ENCODE measurements at places on chromosomes 2 and 18. TPM values are rescaled to one million over a fixed set of nuclear protein-coding genes. Genes with fewer than 3 reads are reported as not detected.

DNA sequence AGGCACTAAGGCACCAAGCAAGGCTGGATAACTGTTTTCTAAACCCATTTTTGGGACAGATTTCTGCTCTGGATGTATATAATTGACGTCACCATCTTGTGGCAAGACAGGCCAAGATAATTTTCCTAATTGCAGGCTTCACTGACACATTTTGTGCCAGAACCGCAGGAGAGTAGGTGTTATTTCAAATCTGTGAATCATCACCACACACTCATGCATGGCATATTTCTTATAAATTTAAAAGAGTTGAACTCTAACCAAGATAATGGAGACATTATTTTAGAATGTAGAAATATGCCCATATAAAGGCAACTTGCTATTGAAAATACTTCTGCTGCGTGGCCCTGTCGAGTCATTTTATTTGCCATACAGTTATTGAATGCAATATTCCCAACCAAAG, 68.3 kb upstream of the ACYP2 start:
- DNase-seq, result no peak

Gene KLHL30
- not detected for total RNA-seq

DNA sequence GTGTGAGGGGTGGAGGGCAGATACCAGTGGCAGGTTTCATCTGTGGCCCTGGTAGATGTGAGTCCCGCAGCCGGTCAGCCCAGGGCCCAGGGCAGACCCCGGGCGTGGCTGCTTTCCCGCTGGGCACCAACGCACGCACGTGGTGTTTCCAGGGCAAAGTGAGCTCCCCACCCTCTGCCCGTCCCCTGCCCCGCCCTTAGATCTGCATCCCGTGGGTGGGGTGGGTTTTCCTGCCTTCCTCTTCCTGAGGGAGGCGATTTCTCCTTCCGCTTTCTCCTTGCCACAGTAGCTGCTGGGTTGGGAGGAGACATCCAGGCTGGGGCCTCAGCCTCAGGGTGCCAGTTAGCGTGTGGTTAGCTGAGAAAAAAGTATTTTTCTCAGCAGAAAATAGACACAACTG, 49.6 kb downstream of the ODC1 start:
- DNase-seq, result peak; percentile 77

DNA sequence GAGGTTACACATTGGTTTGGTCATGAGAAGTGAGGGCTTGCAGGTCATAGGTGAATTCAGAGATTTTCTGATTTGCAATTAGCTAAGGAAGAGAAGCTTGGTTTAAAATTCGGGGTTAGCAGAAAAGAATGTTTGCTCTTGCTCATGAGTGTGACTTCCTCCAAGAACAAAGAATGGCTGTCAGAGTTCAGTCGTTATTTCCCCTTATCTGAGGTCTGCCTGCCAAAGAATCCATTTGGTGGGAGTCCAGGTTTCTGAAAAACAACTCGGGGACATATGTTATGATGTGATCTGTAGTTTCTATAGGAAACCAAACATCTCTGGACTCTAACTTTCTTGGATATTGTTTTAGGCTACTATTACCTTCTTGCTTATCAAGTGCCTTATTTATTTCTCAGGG, 3.2 kb upstream of the UGT1A6 start:
- no peak for DNase-seq

Gene NEB
- 2.1 TPM for total RNA-seq

DNA sequence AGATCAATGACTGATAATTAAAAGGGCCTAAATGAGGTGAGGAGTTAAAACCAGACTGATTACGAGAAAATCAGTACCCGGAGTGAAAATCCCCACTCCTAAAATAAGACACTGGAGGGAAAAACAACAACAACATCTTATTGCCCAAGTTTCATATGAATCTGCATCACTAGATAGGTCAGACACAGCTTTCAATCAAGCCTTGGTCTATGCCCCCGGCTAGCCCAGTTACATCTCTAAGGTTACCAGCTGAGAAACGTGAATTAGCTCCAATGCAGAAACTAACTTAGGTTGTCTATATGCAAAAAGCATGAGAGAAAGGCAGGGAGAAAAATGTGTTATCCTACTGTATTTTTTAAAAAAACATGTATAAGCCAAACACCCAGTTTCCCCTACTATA, 53.7 kb downstream of the ROCK2 start:
- no peak for DNase-seq

Gene HOXD3
- 7.6 TPM for total RNA-seq

DNA sequence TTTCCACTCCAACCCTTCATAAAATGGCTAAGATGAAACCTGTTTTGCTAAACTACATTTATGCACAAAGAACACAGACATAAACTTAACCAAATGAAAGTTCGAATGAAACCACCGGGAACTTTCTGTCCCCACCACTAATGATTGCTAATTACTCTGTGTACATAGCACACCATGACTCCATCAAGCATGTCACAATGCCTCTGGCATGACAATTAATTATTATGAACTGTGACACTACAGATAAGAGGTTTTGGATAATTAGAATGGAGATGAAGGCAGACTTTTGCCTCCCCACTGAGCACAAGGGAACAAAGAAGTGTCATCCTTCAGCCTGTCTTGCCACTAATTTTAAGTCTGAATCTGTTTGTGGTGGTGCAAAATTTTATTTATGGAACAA, 1.5 kb downstream of the DAPL1 start:
- no peak for DNase-seq

DNA sequence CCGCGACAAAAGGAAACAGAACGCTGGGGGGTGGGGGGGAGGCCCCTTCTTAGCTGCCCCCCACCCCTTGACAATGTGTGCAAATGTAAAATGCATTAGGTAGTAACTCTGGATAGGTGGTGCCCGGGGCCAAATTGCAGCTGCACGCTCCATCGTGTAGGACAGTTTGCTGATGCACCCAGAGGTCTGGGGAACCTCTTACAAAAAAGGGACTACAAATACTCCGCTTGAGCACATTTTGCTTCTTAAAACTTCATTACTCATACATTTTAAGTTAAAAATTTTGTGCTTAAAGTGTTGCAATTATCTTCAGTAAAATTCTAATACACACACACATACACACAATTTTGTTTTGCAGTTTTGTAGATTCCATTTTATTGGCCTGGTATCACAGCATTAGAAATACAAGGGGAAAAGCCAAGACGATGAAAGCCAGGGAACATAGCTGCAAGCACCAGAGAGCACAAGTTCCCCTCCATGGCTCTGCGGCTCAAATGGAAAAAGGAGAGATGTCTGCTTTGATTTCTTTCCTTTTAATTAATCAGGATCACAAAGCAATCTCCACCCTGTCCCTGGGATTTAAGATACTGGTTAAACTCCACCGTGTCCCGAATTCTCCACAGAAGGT, 582.1 kb downstream of the ZEB2 start:
- no peak for DNase-seq

DNA sequence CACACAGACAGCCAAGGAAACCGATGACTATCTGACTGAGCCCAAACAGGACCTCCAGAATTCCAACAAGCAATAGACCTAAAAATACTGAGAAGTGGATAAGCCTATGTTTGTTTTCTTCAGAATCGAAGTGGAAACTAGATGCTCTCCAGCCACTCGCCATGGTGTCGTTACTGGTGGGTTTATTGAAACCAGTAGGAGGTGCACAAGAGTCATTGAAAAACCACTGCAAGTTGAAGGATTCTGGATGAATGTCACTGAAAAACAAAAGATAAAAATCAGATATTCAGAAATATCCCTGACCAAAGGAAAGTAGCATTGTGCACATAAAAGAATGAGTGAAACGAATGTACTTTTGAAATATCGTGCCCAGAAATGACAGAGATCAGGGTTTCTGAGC, 15.3 kb downstream of the TM4SF20 start:
- DNase-seq, result no peak

Gene FABP1
- total RNA-seq, result 1,233 TPM

- DNase-seq, result peak; percentile 38
These were observed 28.5 kb downstream of the GALNT1 start for GRCh38 chr18:35610089-35610488.

DNA sequence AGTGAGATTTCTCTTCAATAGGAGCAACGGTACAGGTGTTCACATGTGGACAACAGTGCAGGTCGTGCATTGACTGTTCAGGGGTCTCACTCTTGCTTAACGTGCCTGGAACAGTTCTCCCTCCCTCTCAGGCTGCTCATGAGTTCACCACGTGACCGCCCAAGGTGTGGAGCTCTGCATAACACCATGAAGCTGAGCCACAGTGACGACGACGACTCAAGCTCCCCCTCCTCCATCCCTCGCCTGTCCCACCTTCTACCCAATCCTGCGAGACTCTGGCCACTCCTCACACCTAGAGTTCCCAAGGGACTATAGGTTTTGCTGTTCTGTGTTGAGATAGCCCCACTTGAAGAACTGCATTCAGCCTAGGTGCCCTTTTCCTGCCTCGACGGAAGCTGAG, 42.8 kb downstream of the STK25 start:
- no peak for DNase-seq

- DNase-seq, result no peak
These were observed 28.0 kb downstream of the ACKR3 start for GRCh38 chr2:236597629-236598028.

Gene SAG
- total RNA-seq, result not detected

- no peak for DNase-seq
These were observed 105.5 kb upstream of the HDAC4 start for GRCh38 chr2:239506101-239506857.

DNA sequence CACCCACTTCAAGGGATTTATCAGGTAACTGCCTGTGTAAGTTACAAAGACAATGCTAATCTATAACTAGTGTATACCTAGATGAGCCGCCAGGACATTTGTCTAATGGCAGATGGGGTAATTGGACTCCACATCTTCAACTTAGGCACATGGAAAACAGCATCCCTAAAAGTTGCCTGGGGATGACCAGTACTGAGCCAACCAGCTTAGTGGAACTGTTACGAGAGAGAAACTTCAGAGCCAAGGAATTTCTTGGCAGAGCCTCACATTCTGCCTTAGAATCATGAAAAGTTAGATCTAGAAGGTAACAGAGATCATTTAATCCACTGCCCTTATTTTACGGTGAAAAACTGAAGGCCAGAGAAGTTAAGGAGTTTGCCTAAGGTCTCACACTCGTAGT, 15.5 kb upstream of the CLASP1 start:
- no peak for DNase-seq

DNA sequence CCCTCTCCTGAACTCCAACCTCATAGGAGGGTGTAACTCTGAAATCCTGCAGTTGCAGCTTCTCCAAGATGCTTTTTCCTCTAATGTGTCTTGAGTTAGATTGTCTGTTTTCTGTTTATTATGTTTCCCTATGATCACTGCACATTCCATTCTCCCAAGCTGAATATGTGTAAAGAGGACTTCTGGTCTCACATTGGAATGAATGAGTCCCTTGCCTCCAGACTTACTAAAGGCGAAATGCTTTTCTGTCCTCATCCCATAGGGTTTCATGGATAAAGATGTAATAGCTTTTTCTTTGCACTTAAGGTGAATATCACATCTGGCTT, 35.5 kb upstream of the CYP27A1 start:
- DNase-seq, result no peak

GRCh38 chr2:37721201-37721560, 49.7 kb upstream of the CDC42EP3 start:
- DNase-seq, result no peak

GRCh38 chr2:195318440-195319111, 338.4 kb upstream of the SLC39A10 start:
- peak; percentile 35 for DNase-seq

DNA sequence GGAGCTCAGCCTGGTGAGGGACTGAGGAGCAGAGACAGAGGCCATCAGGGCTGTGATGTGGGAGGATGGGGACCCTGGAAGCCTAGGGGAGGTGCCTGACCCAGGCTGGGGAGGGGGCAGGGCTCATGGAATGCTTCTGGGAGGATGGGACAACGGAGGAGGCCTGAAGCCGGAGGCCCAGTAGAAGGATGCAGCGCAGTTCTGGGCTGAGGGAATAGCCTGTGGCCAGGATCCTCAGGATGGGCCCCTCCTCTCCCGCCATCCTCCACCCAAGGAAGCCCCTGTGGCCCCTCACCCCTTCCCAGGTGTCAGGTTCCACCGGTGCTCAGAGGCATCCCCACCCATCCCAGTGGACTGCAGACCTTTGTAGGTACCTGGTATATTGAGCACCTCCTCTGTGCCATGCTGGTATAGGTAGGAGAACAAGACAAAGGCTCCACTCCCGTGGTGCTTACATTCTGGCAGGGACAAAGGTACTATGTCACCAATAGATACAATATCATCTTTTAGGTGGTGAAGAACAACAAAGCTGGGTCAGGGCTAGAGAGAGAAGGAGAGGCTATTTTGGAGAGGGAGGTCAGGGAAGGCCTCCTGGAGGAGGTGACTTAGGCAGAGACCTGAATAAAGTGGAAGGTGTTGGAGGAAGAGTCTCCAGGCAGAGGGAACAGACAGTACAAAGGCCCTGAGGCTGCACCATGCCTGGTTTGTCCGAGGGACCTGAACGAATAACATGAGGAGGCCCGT, 2.7 kb downstream of the ZAP70 start:
- DNase-seq, result no peak

DNA sequence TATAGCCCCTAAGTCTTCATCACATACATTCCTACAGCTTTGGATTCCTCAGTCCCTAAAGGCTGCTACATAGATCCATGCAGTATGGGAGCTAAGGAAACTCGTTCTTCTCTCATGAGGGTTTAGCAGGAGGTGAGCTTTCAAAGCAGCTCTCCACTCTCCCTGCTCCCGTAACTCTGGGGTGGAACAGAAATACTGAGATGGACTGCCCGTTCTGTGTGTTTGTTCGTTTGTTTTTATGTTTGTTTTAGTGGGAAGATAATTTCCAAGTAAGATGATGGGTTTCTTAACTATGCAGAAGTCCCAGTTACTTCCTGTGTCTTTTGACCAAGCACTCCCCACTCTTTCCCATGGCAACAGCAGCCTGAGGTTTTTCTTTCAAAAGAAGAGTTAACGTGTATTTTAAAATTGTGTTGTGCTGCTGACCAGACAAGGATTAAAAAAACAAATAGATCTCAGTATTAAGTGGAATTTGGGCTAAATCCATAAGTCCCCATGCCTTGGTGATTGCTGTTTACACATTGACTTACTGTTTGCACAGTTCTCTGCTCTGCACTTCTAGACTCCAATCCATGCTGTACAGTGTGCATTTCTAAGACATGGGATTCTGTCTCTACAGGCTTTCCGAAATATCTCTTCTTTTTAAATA, 156.4 kb upstream of the SH3BP4 start:
- no peak for DNase-seq

Gene TNFAIP6
- total RNA-seq, result not detected

GRCh38 chr2:238853218-238853617, 5.3 kb downstream of the TWIST2 start:
- DNase-seq, result no peak

- no peak for DNase-seq
These were observed 225.5 kb upstream of the RBMS1 start for GRCh38 chr2:160719116-160719515.
